Umbilical cord (tissue), 2 donors: ENCODE measurements at places on chromosomes 2 and 18.

DNA sequence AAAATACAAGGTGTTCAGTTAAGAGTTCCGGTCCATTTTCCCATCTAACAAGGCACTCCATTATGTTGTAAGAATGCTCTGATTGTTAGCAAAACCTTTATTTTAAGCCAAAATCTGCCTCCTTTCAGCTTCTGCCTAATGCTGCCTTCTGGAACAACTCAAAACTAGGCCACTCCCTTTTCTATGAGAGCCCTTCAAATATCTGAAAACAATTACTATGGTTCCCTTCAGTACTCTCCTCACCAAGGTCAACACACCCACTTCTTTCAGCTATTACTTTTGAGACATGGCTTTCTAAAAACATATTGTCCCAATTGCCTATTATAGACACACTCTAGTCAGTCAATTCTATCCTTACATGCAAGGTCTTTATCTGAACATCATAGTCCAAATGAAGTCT is 429.4 kb downstream of the ERBB4 start:
- no peak for DNase-seq

DNA sequence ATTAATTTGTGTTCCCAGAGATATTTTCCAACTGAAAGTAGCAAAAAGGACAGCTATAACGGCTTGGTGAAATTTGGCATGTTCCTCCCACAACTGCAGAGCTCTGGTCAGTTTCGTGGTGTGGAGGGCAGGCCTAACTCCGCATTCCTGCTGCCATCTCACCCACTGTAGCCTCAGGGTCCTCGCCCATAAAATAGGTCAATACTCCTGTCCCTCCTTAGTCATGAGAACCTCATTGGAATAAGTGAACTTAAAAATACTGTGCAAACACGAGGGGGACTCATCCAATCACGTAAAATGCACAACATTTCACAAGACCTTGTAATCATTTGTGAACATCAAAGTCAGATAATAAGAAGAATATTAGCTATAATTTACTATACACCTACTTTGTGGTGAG is 143.5 kb upstream of the NCKAP5 start:
- DNase-seq = no peak

DNA sequence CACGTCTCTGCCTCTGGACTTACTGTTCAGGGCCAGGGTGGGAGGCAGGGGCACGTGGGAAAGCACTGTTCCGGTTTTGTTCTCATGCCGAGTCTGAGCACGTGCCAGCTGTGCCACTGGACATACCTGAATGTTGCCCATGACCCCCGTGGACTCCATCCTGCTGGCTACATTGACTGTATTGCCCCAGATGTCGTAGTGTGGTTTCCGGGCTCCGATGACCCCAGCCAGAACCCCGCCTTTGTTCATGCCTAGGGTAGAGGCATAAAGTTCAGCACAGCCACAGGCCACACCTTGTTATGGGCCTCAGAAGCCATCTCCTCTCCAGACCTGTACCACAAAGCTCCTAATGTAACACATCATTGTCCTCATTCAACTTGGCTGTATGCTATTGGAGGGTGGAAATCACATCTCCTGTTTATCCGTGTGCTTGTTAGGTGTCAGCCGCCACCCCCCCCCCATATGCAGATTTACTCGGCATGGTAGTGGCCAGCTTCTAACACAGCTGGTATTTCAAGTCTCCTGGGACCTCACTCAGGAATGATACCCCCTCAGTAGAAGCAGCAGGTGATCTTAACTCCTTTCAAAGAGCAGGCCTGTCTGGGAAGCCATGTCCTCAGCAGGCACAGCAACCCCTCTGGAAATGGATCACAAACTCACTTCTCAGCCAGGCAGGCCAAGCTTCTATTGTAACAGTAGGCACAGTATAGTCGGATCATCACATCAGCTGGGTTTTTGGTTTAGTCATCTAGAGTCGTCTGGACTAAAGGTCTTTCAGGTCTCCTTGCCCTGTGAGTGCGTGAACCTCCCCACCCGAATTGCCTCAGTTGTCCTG is 27.6 kb downstream of the CENPO start:
- no peak for DNase-seq

- peak; percentile 38 for DNase-seq
These were observed 59.9 kb upstream of the REG3A start for GRCh38 chr2:79219383-79219988.

GRCh38 chr2:16713011-16713423 is 47.4 kb upstream of the CYRIA start:
- no peak for DNase-seq

DNA sequence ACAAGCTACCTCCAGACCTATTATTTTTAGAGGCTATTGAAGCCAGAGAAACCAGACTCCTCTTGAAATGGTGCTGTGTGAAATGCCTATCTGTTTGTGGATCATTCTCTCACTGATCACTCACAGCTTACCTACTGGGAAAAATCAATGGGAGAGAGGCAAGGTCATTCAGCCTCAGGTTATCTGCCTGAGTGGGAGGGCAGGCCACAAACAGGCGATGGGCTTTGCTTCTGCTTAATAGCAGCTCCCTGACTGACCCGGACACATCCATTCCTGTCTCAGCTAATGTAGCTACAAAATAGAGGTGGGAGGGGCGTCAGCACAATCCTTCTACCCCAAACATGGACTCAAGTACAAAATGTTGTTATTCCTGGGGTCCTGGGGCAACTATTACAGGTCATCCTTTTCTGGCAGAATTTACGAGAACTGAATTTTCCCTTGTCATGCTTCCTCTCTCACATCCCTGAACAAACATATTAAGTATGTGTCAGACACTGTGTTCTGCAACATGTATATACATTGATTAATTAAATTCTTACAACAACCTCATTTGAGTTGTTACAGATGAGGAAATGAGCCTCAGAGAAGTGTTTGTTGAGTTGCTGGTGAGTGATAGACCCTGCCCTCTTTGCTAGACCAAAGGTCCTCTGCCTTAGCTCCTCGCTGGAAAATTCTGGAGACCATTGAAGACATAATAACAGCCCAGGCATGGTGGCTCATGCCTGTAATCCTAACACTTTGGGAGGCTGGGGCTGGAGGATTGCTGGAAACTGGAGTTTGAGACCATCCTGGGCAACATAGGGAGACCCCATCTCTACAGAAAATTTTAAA is 60.5 kb downstream of the CDK15 start:
- DNase-seq = no peak

DNA sequence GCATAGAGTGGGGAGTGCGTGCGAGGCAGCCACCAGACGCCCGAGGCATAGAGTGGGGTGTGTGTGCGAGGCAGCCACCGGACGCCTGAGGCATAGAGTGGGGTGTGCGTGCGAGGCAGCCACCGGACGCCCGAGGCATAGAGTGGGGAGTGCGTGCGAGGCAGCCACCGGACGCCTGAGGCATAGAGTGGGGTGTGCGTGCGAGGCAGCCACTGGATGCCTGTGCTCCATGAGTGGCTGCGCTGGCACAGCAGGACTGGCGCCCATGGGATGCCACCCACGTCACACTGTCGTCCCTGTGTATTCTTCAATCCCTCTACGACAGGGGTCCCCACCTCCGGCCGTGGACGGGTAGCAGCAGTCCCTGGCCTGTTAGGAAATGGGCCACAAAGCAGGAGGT is 221.9 kb downstream of the HDAC4 start:
- DNase-seq = no peak

- DNase-seq = peak; percentile 85
These were observed 2.2 kb downstream of the SH2D6 start for GRCh38 chr2:85420536-85421259.

DNA sequence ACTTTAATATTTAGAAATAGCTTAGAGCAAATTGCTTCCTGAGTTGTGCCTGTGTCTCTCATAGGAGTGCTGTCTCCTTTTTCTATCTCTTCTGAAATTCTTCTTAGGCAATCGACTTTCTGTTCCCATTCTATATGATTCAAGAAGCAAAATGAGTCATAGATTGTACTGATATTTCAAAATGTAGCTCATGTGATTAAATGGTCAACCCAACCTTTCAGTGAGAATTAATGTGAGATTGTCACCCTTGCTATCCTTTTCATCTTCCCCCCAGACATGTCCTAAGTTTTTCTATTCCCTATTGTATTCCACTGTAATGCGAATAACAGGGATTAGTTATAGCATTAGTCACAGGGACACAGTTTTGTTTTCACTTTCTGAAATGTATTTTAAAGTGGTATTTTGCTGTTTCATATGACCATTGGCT is 413.6 kb downstream of the THSD7B start:
- DNase-seq = no peak

GRCh38 chr2:127084611-127085316 is 22.2 kb downstream of the BIN1 start:
- no peak for DNase-seq

GRCh38 chr2:237929979-237930378 is 36.8 kb upstream of the UBE2F start:
- no peak for DNase-seq

GRCh38 chr18:49047540-49047939 is 96.8 kb upstream of the SMAD7 start:
- DNase-seq = no peak

DNA sequence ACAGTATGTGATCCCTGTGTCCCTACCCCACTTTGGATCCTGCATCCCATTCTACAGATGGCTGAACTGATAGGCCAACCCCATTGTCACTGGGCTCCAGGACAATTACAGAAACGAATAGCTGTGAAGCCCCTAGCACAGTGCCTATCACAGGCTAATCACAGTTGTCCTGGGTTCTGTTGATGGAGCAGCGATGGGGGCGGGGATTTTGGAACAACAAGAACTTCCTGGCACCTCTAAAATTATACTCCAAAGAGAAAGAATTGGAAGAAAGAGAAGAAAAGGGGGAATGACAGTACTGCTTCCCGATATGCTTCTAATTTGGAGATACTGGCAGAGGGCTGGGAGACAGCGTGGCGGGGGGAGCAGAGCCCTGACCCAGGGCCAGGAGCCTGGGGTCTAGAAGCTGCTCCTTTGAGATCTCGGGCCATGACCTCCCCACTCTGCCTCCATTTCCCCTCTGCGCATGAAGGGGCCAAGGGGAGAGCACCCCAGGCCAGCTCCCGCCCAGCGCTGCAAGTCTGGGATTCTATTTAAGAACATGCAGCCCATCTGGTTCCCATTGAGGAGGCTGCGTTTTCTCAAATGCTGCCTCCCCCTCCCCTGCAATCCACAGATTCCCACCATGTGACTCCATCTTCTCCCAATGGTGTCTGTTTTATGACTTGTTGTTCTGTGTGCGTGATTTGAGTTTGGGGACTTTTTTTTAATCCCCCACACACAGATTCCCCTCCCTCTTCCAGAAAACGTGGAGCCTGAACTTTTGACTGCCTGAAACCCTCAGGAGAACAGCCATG is 202.7 kb downstream of the CYP26B1 start:
- no peak for DNase-seq

DNA sequence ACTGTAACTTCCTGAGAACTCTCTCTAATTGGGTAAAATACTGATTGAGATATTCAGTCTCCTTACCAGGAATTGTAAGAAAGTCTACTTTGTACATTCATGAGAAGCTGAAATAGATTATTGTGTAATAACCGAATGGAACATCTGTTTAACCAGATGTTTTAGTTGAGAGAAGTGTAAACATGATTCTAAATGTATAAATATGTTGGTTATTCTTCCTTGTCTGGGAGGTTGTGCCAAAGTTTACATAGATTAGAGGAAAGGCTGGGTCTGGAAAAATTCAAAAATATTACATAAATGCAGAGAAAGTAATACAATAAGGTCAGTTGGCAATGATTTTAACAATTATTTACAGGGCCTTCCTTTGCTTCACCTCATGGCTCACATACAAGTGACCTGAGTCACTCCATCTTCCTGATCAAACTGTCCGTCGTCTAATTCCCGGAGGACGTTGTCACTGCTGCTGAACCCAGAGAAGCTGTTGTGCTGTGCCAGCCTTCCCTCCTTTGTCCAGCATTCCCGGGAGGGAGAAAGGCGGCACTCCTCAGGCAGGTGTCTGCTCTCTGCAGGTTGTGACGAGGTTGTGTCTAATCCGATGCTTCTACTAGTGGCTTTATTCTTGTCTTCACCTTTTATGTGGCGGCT is 55.9 kb downstream of the MOB4 start:
- no peak for DNase-seq

- DNase-seq = no peak
These were observed 224.2 kb downstream of the RBM43 start for GRCh38 chr2:151037434-151037833.

- no peak for DNase-seq
These were observed 12.2 kb downstream of the SLC9A4 start for GRCh38 chr2:102485147-102485785.

DNA sequence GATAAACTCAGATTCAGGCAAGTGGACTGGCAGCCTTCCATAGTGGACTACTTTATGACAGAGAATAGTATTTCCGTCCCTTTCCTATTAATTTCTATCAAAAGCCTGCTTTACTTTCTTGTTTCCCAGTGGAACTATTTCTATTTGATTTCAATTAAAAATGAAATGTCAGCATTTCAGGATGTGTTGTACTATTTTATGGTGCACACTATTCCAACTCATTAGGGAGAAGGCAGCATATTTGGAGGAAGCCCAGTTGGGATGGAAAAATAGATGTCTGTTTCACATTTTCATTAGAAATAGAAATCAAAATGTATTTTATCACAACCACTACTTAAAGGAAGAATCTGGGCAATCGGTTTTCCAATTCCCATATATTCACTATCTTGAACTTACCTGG is 37.9 kb upstream of the TCF4 start:
- no peak for DNase-seq

- no peak for DNase-seq
These were observed 279.9 kb upstream of the NCKAP5 start for GRCh38 chr2:133848111-133848649.

DNA sequence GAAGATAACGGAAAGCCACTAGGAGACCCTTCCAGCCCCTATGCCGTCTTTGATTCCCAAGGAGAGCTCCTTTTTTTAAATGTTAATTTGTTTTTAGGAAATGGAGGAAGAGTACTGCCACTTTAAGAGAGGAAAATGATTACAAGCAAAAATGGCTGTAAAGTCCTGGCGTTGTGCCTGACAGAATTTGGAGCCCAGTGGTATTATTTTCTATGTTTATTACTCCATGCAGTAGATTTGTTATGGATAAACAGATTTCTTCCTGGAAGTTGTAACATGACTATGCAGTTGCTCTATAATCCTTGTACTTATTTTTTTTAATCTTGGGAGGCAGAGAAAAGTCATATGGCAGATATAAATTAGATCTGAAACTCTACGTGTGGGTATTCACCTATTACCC is 141.3 kb downstream of the GBX2 start:
- DNase-seq = no peak

GRCh38 chr18:7946734-7947377 is 379.7 kb downstream of the PTPRM start:
- DNase-seq = peak; percentile 74
